ENCODE measurements at places on chromosomes 12 and 14.

DNA sequence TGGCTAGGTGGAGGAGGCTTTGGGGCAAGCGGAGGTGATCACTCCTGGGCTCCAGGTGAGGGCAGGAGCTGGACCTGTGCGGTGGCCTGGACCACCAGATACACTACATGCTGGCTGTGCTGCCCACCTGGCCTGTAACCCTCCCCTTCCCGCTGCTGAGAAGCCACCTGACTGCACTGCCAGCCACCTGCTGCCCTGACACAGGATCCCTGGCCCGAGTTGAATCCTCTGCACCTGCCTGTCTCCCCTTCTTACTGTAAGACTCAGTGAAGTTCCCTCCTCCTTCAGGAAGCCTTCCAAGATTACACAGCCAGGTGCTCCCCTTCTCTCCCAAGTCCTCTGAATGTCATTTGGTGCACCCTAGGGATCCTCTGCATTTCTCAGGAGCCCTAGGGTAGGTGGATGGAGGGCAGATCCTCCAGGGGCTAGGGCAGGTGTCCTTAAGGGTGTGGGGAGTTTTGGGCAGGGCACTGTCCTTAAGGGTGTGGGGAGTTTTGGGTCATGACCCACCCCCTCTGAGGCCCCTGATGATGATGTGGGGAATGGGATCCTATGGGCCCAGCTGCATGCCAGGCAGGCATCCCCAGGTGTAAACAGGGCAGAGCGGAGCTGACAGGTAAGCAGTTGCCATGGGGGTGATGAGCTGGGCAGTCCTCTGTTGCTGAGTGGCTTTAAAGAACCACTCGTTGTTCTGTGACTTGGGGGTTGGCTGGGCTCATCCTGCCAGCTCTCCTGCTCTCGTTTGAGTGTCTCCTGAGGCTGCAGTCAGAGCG, 6.7 kb upstream of the MTA1 start:
- DNase-seq: no peak

- no peak for DNase-seq
Observed at GRCh38 chr12:108875682-108876361, 4.1 kb upstream of the DAO start.

- no peak for DNase-seq
Observed at GRCh38 chr12:68904351-68904962, 28.5 kb downstream of the CPM start.

GRCh38 chr12:96352161-96352835, 47.9 kb downstream of the CDK17 start:
- no peak for DNase-seq

DNA sequence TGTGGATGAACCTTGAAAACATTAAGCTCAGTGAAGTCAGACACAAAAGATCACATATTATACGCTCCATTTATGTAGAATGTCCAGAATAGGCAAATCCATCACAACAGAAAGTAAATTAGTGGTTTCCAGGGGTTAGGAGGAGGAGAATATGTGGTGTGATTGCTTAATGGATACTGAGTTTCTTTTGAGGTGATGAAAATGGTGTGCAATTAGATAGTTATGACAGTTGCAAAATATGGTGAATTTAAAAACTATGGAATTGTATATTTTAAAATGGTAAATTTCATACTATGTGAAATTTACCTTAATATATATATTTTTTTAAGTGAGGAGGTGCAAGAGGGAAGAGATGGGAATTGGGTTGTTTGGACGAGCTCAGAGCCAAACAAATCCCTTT, 46.3 kb upstream of the KICS2 start:
- DNase-seq: no peak

GRCh38 chr14:83485591-83485990, 1951.9 kb upstream of the SEL1L start:
- DNase-seq: no peak

- DNase-seq: no peak
Observed at GRCh38 chr14:95007921-95008320, 149.4 kb downstream of the DICER1 start.

GRCh38 chr12:130658145-130658911, 57.8 kb downstream of the RIMBP2 start:
- DNase-seq: no peak

DNA sequence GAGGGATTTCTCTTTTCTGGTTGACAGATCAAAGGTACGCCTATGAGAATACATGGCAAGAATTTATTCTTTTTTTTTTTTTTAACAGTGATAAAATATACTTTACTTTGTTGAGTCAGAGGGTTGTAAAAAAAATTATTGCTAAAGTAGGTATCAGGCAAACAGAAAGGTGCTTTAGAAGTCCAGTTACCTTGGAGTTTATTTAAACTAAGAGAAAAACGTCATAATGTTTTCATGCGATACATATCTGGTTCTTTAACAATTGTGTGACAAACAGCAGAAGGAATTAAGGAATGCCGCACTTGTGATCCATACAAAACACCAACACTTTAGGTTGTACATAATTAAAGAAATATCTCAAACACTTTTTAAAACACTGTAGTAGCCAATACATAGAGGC, 94.2 kb downstream of the BORCS5 start:
- DNase-seq: no peak

GRCh38 chr14:69610874-69611171, 573 bp upstream of the SUSD6 start:
- DNase-seq: no peak

All from CD4-positive, alpha-beta T cell treated with Interleukin-10 for 1 hour (primary cell).